Muscle of back (tissue), 13 donors: ENCODE measurements at places on chromosomes 7 and 10. TPM values are rescaled to one million over a fixed set of nuclear protein-coding genes. Genes with fewer than 3 reads are reported as not detected.

Gene NUTM2A
- polyA plus RNA-seq, result 2.6 TPM

Gene GIMAP6
- polyA plus RNA-seq, result 18.8 TPM

Gene OR2A7
- 2.6 TPM for polyA plus RNA-seq

Gene GBX1
- 0.82 TPM for polyA plus RNA-seq

Gene HYAL4
- not detected for polyA plus RNA-seq

Gene SFTPA2
- not detected for polyA plus RNA-seq

Gene PAPOLB
- 0.04 TPM for polyA plus RNA-seq

Gene CH25H
- 0.73 TPM for polyA plus RNA-seq

DNA sequence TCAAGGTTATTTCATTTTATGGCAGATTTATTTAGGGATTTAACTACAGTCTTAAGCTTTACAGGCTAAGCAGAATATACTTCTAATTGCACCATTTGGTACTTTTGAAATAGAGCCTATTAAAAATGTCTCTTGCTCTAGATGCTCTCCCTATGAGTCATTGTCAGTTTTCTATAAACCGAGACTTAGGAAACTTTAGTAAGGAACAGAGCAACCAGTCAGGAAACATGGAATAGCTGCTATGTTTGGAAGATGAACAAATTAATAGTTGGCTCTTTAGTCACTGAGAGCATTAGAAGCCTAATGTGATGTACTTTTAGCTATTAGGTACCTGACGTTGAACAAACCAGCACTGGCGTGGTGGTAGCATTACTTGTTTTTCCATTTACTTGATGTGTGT is 35.3 kb downstream of the INPP5F start:
- no peak for DNase-seq

DNA sequence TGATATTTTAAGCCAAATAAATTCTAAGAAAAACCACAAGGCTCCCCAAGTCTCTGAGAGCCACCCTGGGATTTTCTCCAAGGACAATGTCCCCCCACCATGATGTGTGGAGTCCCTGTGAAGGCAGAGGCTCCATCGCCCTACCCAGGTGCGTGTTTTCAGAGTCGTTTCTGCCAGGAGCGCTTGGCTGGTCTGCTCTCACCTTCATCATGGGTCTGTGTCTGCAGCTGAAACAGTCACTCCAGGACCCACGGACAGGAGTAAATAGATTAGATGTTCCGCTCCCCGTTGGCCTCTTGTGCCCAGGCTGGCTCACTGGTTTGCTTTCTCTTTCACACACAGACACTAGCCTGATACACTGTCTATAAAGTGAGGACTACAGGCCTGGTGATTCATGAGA is 217.5 kb downstream of the SFMBT2 start:
- DNase-seq, result no peak

DNA sequence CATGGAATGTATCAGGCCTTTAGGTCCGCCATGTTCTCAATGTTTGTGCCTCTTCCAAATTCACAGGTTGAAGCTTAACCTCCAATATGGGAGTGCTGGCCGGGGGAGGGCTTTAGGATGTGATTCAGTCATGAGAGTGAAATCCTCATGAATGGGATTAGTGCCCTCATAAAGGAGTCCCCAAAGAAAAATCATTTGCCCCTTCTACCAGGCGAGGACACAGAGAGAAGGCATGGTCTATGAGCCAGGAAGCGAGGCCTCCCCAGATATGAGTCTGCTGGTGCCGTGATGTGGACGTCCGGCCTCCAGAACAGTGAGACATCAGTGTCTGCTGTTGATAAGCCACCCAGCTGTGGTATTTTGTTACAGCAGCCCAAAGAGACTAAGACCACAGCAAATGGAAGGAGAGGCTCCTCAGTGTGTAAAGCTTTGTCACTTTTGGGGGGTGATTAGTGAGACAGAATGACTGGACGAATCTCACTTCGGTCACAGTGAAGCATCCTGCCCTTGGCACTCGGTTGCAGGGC is 231.3 kb upstream of the KLF6 start:
- DNase-seq, result no peak

- DNase-seq, result no peak
These were observed 89.0 kb upstream of the KIAA1217 start for GRCh38 chr10:24119896-24120295.

GRCh38 chr10:71250405-71250804 is 38.0 kb downstream of the UNC5B start:
- no peak for DNase-seq

DNA sequence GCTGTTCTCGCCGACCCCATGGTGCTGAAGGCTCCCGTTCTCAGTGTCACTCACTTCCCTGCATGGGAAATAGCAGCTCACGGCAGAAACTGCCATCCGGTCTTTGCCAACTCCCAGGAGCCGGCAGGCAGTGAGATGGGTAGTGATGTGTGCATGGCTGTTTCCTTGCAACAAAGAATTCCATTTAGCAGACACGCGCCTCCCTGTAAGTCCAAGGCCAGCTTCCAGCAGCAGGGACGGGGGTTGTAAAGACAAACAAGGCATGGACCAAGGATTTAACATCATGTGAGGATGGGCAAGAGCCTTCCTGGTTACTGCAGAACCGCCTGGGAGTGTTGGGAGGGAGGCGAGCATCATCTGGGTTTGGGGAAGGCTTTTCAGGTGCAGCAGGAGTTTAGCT is 273.1 kb downstream of the GLRX3 start:
- no peak for DNase-seq

DNA sequence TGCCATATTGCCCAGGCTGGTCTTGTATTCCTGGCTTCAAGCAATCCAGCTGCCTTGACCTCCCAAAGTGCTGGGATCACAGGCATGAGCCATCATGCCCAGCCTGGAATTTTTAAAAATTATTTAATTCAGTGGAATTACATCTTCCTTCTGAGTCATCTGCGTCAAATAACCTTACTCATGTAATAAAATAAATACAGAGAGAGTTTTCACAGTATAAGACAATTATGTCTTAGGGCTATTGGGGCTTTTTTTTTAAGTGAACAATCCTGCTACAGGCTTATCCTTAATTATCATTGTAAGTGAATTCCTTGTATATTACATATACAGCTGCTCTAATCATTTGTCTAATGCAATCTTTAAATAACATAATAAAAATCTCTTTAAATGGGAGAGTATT is 108.3 kb downstream of the MAPK8 start:
- no peak for DNase-seq

DNA sequence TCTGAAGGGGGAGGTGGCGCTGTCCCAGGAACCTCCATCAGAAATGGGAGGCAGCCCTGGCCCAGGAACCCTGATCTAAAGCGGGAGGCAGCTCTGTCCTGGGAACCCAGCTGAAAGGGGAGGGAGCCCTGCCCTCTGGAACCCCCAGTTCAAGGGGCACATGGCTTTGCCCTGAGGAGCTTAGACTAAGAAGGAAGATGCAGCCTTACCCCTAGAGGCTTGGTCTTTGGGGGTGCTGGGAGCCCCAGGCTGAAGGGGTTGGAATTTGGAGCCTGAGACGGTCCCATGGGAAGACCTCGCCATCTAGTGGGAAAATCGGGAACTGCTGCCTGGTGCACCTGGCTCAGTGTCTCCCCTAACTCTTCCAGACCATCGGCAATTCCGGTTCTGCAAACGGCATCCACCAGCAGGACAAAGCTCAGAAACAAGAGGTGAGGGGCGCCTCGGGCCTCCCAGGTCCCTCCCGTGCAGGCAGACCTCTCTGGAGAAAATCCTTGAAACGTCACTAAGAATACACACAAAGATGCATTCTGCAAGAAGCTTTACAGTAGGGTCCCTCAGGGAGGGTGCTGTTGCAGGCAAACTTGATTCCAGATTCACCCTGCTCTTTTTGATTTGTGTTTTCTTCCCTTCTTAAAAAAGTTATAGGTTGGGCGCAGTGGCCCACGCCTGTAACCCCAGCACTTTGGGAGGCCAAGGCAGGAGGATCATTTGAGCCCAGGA is 52.4 kb upstream of the GTF2IRD1 start:
- peak; percentile 72 for DNase-seq

DNA sequence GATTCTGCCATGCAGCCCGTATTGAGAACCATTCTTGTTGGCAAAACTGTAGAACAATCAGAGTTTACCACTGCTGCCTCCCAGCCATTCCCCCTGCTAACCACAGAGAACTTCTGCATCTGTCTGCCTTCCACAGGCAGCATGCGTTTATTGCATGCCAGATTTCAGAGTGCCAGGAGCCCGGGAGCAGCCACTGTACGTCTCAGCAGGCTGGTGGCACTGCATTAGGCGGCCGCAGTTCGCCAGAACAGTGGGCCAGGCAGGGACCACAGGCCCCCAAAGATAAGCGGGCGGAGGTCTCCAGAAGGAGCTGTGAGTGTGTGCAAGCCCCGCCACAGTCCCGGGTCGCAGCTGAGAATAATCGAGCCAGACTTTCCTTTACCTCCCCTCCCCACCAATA is 31.8 kb downstream of the ZNF467 start:
- DNase-seq, result no peak

GRCh38 chr7:27220440-27220955 is 20.6 kb upstream of the HOXA13 start:
- DNase-seq, result no peak
